ENCODE measurements at places on chromosomes 4 and X.
A peak's percentile ranks its signal among the peaks of the same experiment; 100 is the strongest.

DNA sequence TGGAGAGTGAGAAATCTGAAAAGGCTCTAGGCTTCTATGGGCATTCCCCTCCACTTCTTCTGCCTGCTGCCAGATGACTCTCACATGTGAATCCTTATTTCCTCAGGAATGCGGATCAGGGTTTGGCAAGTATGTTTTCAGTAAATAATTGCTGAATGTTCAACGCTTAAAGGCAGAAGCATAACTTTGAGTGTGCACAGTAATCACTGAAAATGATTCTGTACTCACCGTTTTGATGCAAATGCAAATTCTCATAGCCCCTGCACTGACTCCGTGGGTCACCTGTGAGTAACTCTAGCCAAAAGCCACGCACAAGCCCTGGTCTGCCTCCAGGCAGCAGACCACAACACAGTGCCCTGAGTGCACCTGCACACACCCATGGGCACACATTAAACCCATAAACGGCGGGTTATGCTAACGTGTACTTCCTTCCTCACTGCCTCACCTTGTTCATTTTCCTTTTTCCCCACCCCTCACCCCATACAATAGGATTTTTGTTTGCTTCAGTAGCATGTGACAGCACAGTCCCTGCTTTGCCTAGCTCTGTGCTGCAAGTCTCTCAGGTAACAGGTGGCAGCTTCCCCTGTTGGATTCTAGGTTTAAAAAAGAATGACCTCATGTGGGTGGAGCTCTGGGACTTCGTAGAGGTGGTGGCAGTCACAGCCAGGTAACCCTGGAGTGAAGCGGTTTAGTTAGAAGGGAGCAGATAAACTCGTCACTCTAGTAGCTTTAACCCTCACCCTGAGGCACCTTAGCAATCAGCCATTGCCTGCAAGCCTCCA, at the start of gene ARHGEF38:
TSS of gene ARHGEF38 (plus strand) at position 656 of the 782 bp plus-strand sequence. CDS start 146 bp downstream, outside the sequence.
- no peak for DNase-seq

GRCh38 chr4:108458681-108459080, 161.7 kb upstream of the RPL34 start:
- no peak for DNase-seq

DNA sequence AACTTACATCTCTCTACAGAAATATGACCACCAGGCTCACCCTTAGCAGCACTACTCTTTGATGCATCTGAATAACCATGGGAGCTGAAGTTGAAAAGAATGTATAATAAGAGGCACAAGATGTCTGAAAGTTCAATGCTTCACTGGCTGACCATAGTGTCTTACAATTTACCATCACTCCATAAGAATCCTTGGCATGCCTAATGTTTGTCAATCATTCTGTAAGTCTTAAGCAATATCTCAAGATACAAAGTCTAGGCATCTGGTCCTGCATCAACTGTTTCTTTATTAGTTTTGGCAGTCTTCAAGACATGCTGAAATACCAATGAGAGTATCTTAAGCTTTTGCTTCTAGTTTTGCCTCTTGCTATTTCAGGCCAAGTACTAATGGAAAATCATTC, 755.5 kb downstream of the STIM2 start:
- DNase-seq: no peak

DNA sequence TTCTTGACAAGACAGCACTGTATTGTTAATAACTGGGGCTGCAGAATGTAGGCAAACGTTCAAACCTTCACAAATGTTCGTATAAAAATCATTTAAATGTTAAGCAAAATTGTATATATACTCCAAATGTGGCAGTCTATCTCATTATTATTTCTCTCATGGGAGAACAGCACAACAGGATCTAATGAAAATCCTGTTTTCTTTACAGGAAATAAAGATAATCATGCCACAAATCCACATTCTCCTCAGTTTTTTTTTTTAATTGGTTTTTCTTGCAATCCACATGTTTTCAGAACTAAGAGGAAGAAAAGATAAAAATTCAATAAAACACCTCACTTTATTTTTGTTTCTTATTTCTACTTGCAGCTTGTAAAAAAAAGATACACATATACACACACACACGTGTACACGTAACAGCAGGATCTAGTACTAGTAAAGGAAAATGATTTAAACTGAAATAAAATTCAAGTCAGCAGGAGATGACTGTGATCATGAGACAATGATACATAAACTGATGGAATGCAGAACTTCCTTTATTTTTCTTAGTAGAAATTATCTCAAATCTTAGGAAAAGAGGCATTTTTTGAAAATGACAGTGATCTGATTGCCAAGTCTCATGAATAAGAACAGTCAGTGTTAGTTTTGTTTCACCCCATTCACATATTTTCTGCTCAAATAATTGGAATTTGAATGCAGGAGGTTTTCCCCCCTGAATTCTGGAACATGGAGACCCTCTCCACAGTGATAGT, 11.3 kb downstream of the APBB2 start:
- DNase-seq: no peak

- DNase-seq: no peak
These were observed 53.1 kb downstream of the OCRL start for GRCh38 chrX:129593137-129593536.

- DNase-seq: no peak
These were observed 242.3 kb upstream of the GPRIN3 start for GRCh38 chr4:89549907-89550306.

DNA sequence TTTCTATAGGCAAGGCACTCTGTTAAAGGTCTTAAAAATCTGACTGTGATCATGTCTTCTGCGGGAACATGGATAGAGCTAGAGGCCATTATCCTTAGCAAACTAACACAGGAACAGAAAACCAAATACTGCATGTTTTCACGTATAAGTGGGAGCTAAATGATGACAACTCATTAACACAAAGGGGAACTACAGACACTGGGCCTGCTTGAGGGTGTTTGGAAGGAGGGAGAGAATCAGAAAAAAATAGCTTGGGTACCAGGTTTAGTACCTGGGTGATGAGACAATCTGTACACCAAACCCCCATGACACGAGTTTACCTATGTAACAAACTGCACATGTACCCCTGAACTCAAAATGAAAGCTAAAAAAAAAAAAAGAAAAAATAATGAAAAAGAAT, 12.1 kb downstream of the SLC7A11 start:
- DNase-seq: no peak

DNA sequence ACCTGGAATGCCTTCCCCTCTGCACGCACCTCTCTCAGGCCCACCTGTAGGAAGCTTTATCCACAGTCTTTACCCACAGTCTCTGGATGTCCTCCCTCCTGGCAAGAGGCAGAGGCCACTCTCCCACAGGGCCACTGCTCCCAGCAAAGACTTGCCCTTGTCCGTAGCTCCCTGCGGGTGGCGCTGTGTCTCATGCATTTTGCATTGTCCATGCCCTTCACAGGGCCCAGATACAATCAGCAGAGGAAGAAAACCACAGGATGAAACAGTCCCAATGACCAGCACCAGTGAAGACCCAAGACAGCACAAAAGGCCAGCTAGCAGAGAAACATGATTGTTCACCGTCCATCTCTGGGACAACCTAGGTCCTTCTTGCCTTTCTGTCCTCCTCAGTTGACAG, 2.1 kb upstream of the NSG1 start:
- peak; percentile 81 for DNase-seq

DNA sequence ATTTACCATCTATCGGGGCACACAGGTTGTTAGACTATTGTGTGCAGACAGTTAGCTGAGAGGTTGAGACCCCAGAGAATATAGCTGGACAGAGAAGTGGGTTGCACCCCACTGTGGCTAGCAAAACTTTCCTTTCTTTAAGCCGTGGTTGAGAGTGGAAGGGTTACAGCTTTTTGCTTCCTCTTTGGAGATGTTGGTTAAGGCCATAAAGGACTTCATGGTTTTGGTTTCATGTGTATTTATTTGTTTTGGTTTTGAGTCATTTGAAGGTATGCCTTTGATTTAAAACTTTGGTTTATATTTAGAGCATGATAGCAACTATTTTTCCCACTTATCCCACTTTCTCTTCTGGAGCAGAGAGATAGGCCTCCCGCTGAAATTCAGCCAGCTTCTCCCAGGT, 274.3 kb upstream of the IL1RAPL1 start:
- DNase-seq: no peak

- no peak for DNase-seq
These were observed 3.9 kb downstream of the MTHFD2L start for GRCh38 chr4:74161666-74162450.

DNA sequence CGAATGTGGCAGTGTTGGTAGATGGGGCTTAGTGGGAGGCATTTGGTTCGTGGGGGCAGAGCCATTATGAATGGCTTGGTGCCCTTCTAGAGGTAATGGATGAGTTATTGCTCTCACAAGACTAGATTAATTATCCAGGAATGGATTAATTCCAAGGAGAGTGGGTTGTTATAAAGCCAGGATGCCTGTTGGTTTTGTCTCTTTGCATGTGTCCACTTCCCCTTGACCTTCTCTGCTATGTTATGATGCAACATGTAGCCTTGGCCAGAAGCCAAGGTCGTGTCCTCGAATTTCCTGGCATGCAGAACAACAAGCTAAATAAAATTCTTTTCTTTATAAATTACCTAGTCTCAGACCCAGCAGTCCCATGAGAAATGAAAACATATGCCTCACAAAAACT, 111.2 kb upstream of the PLS3 start:
- no peak for DNase-seq

- DNase-seq: no peak
These were observed 1.5 kb upstream of the MSMO1 start for GRCh38 chr4:165325732-165326512.

DNA sequence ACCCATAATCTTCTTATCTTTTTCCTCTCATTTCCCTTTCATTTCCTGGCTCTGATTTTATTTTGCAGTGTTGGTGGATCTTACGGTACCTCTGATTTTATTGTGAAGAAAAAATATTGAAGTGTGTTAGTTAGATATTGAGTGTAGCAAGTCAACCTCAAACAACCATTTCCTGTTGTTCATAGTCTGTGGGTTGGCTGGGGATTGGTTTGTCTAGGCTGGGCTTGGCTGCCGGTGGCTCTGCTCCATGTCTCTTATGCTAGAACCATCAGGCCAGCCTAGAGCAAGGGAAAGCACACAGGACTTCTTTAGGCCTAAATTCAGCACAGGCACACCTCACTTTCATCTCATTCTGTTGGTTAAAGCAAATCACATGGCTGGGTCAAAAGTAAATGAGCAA, 383.1 kb upstream of the LCORL start:
- no peak for DNase-seq

DNA sequence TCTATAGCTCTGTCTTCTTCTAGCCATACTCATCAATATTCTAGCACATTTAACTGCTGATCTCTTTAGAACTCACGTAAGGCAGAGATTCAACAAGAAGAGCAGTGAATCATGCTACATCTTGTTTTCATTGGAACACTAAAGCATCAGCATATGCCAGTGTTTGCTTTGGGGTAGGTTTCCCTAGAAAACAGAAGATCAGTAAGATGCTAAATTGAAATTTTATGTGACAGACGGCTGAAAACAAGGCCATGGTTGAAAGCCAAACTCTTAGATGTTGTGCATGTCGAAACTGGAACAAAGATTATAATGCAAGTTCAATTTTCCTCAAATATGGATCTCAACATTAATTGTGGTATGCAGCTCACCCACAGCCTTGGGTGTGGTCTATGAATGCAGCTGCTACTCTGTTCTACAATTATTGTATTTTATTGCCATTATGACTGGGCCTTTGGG, 107.6 kb downstream of the PDLIM5 start:
- DNase-seq: no peak

DNA sequence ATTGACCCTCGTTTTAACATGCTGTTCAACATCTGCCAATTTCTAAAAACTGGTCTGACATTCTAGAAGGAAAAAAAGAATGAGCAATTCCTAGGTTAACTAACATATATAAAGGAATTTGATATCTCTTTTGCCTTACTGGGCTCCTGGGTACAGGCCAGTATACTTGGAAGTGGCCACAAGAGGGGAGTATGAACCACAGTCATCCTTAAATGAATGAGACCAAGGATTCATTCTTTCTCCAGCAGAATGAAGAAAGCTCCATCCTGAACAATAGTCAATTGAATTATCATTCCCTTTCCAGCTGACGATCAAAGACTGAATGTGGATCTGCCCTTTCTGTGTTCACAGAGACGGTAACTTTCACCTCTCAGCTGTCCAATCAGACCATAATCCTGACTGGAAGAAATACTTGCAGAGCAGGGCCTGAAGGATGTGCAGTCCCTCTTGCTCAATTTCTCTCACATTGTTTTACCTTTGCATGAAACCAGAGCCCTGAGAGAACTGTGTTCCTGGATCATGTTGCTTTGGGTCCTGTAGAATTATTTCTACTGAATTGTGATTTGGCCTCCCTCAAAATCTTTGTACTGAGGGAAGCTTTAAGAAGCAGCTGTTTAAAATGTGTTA, 14.8 kb upstream of the SPARCL1 start:
- DNase-seq: no peak

- peak; percentile 42 for DNase-seq
These were observed 53.6 kb upstream of the IGFBP7 start for GRCh38 chr4:57163530-57164459.

GRCh38 chrX:103367502-103367901, 8.8 kb upstream of the BEX3 start:
- no peak for DNase-seq

DNA sequence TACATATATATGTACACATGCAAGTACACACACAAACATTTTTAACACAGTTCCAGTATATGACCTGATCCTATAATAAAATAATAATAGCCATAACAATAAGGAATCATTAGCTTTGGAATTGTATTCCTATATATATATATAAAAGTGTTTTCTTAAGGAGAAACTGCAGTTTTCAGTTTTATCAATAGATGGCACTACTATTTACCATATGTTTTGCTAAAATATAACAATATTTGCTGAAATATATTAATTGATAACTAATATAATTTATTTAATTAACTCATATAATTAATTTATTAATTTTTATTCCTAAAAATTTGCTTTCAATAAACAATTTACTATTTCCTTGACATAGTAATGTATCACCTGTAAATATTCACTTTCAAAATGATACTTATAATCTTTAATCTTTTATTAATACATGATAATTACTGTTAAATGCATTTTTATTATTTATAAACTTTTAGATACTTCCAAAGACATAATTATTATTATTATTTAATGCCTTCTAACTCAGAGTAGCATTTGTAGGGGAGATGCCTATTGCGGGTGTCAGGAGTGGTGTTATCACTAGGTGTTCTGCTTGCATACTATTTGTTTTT, 599.5 kb downstream of the FSTL5 start:
- DNase-seq: no peak

GRCh38 chr4:148052448-148052847, 320.6 kb downstream of the ARHGAP10 start:
- no peak for DNase-seq

DNA sequence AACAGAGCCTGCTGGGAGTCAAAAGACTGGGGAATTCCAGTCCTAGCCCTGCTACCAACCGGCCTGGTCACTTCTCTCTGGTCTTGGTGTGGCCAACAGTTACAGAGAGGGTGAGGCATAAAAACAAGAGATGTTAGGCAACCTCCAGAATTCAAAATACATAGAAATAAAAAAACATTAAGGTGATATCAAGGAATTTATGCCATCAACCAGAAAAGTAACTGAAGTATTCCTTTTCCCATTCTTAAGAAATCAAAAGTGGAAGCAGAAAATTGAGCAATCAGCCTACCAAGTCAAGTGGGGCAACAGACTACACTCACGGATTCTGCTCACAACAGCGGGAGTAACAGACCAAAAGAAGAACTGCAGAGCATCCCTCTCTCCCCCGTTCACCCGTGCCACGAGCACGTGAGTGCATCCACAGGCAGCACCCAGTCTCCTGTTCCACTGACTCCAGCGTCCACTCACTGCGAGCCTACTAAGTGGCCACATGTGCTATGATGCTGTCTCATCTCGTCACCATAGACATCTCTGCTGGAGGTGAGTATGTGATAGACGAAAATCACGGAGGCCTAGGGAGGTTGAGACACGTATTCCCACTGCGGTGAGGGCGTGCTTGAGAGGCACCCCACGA, 29.3 kb downstream of the AFAP1 start:
- DNase-seq: no peak
